ENCODE measurements at places on chromosomes 6 and 20.
A peak's percentile ranks its signal among the peaks of the same experiment; 100 is the strongest.

DNA sequence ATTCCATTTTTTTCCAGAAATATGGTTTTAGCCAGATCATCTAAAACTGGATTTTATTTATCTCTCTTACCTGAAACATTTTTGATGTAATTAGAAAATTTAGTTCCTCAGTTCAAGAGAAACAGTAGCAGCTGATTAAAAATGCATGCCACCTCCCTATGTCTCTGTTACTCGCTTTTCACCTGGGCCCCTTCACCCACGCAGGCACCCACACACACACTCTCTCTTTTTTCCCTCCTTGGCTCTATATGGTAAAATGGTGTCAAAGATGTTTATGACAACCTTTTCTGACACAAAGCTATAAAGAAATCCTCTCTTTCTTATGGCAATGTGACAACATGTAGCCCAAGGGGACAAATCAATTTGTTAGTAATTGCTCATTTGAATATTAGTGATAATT is 5.8 kb upstream of the SGK1 start:
- no peak for DNase-seq

DNA sequence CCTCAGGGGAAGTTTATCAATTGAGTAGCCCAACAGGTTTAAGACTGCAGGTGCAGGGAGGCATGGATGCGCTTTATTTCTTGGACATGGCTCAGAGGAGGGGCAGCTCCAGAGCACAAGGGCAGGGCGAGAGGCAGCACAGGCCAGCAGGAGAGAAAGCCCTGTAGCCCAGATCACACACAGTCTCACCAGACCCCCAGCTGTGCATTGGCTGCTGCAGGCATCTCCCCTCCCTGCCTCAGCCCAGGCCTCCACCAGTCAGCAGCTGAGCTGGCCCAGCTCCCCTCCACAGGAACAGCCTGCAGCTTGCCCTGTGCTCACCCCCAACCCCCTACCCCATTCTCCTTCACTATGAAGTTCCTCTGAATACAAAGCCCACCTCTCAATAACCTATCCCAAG is 24.7 kb downstream of the MRPL14 start:
- no peak for DNase-seq

DNA sequence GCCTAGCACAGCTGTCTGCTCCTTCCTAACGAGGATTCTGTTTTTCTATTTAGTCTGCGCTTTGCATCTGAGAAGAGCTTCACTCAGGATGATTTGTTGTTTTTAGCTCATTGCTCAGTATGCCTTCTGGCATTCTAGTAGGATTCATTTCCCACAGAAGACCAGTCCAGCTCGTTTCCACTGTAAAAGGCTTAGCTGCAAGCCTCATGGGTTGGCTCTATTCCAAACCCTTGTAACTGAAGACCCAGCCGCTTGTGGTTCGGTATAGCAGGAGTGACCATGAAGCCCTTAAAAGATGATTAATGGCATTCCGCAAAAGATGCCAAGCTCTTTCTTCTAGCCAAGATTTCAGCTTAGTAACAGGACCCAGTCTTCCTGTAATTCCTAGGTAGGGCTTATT is 7.2 kb downstream of the ADGRF1 start:
- DNase-seq: peak; percentile 80

- DNase-seq: no peak
Measured at GRCh38 chr6:53834132-53834531, 39.3 kb downstream of the LRRC1 start.

DNA sequence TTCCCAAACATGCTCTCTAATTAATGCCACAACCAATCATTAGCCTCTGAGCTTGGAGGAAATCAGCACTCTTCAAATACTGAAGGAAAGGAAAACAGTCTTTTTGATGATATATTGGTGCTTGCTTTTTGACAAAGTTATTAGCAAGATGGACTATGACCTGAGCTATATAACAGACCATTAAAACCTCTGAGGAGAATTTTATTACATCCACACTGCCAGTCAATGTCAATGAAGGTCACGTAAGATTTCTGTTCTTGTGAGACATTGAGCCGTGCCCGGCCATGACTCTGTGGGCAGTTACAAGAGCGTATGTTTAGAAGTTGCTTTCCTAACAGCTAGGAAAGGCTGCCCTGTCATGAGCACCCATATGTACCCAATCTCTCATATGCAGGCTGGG is 659.0 kb downstream of the UTRN start:
- no peak for DNase-seq

DNA sequence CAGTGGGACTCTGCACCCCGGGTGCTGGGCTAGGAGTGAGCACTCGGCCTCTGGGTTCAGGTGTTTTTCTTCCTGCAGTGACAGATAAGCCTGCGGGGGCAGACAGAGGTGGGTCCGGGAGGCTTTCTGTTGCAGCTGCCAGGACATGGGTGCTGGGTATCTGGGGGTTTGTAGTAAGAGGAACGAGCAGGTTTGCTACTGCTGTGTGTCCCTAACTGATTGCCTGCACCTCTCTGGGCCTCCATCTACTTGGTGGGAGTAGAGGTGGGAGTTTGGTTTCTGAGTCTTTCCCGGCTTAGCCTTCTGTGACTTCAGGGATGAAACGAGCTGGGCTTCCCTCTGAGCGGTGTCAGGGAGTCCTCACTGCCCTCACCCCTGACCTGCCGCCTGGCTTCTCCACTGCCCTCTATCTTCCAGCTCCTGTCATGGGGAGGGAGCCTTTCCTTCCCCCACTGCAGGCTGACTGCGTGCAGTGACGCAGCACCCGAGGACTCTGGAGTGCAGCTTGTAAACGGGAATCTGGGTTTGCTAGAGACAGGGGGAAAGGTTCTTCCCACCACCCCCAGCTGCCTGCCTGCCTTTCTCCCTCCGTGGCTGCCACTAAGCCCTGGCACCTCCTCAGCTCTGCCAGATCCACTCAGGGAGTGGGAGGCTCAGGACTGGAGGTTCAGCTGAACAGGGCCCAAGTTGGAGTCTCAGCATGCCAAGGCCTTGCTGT is 6.7 kb downstream of the DLGAP4 start:
- DNase-seq: no peak

DNA sequence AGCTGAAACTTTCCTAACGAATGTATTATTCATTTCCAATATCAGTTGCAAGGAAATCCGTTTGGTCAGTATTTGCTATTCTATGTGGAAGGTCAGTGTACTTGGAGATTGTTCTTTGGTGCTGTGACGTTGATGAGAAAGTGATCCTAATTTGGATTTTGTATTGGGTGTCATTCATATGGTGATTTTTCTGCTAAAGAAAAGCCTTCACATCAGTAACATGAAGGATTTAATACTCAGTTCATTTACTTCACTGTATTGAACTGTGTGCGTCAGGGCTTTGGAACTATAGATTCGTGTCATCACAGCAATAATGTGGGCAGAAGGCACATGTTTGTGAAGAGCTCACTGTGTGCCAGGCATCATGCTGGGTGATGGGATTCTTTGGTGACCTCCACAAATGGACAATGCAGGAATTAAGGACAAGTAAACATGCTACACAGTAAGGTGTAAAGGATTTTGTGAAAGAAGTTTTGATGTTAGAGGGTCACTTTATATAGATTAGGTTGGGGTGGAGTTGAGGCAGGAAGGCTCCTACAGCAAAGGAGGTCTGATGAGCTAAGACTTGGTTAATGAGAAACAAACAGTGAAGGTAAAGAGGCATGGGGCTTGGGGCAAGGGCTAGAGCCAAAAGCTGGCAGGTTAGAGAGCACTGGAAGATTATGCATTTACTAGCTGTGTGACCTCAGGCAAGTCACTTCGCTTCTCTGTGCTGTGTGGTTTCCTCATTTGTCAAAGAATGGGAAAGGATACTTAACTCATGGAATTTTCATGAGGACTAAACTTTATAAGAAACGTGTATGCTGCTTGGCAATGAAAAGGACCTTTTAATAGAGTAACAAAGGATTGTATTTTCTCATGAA is 12.1 kb downstream of the ARID1B start:
- no peak for DNase-seq

GRCh38 chr6:4100655-4101054 is 21.7 kb upstream of the FAM217A start:
- no peak for DNase-seq

GRCh38 chr20:39756828-39757227 is 794.7 kb downstream of the DHX35 start:
- DNase-seq: no peak

DNA sequence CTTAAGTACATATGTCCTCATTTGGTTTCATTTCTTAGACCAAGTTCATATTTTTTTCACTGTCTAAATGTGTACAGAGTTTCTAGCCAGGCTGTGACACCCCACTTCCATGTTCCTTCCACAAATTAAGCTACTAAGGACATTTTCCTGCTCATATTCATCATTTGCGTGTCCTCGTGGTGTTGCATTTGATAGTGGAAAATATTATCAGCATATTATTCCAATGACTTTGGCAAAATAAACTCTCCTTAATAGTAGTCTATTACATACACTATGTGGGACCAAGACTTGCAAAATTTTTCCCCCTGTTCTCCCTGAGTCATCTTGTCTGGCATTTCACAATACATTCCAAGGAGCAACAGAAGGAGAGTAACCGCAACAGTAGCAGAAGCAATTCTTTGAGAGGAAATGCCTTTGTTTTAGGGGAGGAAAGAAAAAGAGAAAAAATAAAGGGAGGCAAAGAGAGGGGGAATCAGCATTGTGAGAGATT is 599.2 kb downstream of the COL12A1 start:
- peak; percentile 95 for DNase-seq

DNA sequence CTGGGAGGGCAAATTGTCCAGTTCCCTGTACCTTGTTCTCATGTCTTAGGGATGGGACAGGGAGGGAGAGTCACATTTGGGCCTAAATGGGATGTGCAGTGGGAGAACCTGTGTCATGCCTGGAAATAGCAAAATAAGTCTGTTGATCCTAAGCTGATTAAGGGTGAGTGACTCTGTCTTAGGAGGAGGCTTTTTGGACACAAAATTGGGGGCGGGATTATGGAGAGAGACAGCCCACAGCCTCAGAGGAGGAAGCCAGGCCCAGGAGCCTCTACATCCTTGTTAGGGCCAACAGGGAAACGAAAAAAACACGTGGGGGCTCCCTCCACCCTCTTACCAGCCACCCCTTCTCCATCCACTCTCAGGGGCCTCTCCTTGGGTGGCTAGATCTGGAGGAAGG is 2.2 kb downstream of the KCNB1 start:
- no peak for DNase-seq

DNA sequence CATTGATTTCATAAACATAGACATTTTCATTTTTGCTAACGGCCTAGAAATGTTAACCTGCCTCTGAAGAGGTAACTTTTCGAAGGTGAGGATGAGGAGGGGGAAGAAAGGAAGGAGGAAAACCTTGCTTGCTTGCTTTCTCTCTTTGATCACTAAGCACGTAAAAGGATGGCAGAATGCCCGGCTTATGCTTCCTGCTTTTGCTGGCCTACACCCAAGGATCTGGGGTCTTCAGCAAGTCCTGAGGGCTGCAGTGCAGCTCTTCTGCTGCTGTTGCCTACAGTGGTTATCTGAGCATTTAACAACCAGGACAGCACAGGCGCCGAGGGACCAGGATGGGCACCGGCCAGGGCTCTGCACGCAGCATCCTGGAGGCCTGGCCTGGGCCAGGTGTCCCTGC is 150.8 kb upstream of the TAB2 start:
- no peak for DNase-seq

DNA sequence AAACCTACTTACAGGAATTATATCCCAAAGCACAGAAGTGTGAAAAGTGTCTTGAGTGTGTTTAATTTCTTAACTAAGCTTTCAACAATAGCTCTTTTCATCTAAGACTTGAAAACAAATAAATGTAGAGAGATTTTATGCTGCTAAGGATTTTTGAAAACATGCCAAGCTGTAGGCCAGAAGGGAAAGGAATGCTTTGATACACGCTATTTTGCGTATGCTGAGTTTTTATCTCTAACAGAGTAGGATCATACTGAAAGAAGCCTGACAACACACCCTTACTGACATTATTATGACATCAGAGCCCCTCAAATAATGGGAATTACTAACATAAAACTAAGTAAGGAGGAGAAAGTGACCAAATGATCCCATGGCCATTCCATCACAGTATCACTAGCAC is 265.5 kb downstream of the KHDC1L start:
- no peak for DNase-seq

DNA sequence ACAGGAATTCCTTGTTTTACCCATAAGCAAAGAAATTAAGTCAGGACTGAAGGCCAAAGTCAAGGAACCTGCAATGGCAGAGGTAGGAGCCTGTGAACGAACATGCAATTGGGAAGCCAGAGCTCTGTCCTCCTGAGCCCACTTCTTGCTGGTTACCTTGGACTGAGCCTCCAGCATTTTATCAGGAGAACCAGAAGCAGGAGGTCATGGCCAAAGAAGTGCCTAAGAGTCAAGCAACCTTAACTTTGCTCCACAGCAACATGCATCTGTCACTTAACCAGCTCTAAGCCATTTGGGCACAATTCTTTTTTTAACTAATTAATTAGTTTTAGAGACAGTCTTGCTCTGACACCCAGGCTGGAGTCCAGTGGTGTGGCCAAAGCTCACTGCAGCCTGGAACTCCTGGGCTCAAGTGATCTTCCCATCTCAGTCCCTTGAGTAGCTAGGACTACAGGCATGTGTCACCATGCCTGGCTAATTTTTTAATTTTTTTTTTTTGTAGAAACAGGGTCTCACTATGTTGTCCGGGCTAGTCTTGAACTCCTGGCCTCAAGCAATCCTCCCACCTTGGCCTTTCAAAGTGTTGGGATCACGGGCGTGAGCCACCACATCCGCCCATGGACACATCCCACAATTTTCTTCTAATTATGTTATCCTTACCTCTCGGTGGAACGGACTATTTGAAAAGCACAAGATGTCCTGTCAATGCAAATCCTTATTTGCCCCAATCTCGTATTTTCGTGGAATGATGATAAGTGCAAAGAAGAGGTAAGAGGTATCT is 334.2 kb downstream of the CD83 start:
- no peak for DNase-seq

DNA sequence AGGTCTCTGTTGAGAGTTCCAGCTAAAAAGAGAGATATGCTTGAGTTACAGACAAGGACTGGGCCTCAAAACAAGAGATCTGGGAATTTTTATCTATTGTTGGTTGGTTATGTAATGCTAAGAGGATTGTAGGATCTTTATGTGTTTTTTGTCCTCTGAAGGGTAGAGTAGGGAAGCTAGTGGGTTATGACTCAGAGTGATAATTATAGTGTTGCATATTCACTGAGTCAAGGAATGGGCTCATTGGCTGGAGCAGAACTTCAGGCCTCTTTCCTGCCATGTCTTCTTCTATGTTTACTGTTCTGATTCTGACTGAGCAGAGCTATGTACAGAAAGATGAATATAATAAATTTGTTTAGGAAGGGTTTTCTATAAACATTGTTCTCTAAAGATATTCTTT is 66.1 kb upstream of the NOX3 start:
- peak; percentile 34 for DNase-seq

GRCh38 chr6:38187325-38187724 is 367.8 kb downstream of the ZFAND3 start:
- DNase-seq: no peak

GRCh38 chr6:50047026-50047425 is 2.7 kb downstream of the DEFB112 start:
- DNase-seq: no peak
